ENCODE measurements at places on chromosomes 2 and 18.

GRCh38 chr2:167334146-167334742 is 446.0 kb downstream of the XIRP2 start:
- no peak for DNase-seq

GRCh38 chr2:214341646-214342045 is 69.2 kb upstream of the VWC2L start:
- DNase-seq: no peak

DNA sequence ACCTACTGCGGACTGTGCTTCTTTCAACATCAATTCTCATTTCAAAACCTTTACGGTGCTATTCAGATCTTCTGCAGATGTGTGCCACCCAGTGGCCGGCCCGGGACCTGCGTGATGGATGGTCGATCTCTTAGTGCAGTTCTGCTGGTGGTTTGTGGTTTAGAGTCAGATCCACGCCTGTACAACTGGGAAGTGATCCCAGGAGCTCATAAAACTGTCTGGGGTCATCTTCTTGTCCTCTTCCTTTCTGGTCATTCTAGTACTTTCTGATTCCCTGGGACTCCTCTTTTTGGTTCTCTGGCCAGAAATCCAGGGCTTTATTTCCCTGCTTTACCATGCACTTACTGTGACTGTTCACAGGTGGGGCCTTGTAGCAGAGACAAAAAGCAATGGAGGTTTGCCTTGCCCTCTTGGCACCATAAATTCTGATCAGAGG is 15.8 kb upstream of the SELENOI start:
- peak; percentile 65 for DNase-seq

GRCh38 chr18:77115192-77115953 is 17.2 kb downstream of the MBP start:
- DNase-seq: no peak

- no peak for DNase-seq
Observed at GRCh38 chr2:230471074-230471473, 55.1 kb downstream of the SP100 start.

GRCh38 chr2:101802329-101802728 is 104.8 kb downstream of the MAP4K4 start:
- DNase-seq: no peak

DNA sequence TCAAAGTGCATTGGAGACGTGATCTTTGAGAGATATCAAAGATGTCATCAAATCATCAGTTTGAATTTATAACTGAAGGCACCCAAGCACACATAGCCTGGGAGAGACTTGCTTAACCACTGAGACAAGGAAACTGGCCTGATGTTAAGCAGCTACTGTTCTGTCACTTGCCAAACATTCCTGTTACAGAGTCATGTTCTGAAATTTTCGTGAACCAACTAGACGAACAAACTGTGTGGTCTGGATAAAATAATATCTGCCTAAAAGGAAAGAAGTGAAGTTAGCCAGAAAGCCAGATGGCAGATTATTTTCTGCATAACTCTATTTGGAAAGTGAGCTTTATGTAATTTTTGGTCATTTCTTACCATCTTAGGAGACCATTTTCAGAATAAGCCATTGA is 51.4 kb downstream of the SPATS2L start:
- no peak for DNase-seq

DNA sequence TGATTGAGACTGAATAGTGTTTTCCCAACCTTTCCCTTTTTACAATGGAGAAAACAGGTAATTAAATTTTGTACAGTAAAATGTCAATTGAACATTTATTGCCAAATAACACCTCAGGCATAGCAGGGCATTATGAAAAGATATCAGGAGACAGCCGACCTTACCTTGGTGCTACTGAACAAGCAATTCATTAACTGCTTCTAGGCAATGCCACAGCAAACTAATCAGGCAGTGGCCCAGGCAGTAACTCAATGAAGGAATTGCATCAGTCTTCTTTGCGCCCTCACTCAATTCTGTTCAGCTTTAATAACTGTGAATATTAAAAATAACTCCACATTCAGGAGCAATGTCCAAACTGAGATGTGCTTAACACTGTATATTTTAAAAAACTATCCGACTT is 6.1 kb downstream of the PLCL1 start:
- no peak for DNase-seq

DNA sequence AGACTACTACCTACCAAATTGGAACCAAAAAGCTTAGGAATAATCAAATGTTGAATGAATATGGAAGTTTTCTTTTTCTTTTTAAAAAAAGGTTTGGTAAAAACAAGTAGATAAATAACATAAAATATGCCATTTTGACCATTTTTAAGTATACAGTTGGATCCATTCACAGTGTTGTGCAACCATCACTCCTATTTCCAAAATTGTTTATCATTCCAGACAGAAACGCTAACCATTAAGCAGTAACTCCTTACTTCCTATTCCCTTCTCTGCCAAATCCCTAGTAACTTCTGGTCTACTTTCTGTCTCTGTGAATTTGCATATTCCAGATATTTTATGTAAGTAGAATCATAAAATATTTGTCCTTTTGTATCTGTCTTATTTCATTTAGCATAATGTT is 39.8 kb downstream of the CD302 start:
- DNase-seq: no peak

GRCh38 chr2:127651971-127652550 is 6.1 kb downstream of the GPR17 start:
- no peak for DNase-seq

- no peak for DNase-seq
Observed at GRCh38 chr2:11540148-11540995, 6.5 kb downstream of the GREB1 start.

- DNase-seq: no peak
Observed at GRCh38 chr2:177326005-177326404, 61.5 kb upstream of the NFE2L2 start.

- DNase-seq: no peak
Observed at GRCh38 chr2:217538719-217539118, 464.1 kb downstream of the TNS1 start.

DNA sequence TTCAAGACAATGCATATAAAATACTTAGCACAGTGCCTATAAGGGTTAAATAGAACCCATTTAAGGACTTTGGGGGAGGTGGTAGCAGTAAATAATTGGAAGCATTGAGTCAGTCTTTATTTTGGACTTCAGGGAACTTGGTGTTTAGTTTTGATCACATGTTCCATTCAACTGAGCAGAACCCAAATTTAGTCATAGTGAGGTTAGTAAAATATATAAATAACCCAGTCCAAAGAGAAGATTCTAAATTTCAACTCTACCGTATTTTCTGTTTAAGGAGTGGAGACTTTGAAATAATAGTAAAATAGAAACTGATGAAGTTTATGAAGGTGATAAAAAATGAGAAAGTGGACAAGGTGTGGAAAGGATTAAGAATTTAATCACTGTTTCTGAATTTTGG is 19.7 kb downstream of the TWSG1 start:
- no peak for DNase-seq

- no peak for DNase-seq
Observed at GRCh38 chr2:143294068-143294467, 164.8 kb downstream of the ARHGAP15 start.

- DNase-seq: no peak
Observed at GRCh38 chr18:8142131-8142711, 467.0 kb upstream of the RAB12 start.

DNA sequence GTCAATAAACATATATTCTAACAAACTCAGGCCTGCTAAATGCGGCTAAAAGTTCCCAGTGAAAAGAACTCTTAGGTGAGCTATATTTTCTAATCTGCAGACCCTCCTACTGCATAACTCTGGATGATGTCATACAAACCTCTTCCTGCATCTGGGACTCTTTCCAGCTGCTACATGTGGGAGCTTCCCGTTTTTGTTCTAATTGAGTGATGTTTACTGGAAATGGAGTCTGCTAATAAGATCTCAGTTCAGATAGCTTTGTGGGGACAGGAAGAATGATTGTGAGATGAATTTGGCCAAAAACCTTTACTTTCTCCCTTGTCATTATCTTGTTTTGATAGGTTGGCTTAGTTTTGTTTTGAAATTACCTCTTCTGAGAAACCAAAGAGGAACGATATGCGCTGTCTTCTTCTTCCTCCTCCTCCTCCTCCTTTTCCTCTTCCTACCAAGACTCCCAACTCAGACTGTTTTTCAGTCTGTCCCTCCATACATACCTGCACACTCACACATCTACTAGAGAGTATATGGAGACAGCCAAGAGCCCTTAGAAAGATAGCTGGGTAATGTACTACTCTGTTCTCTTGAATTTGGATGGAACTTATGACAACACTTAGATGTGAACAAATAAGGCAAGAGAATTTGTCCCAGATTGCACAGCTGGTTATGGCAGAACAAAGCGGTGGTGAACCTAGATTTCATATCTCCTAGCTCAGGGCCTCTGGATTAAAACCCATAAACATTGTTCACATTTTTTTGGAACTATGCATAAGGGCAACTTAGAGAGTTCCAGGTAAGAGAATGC is 39.8 kb upstream of the AAK1 start:
- DNase-seq: peak; percentile 56

GRCh38 chr2:21268878-21269224 is 145.1 kb downstream of the TDRD15 start:
- DNase-seq: no peak

GRCh38 chr2:159380685-159381239 is 94.3 kb upstream of the WDSUB1 start:
- DNase-seq: no peak

- DNase-seq: no peak
Observed at GRCh38 chr2:141393214-141393545, 737.6 kb downstream of the LRP1B start.

Measured in HFF-Myc (cell line).